ENCODE measurements at places on chromosomes 3 and 15.

DNA sequence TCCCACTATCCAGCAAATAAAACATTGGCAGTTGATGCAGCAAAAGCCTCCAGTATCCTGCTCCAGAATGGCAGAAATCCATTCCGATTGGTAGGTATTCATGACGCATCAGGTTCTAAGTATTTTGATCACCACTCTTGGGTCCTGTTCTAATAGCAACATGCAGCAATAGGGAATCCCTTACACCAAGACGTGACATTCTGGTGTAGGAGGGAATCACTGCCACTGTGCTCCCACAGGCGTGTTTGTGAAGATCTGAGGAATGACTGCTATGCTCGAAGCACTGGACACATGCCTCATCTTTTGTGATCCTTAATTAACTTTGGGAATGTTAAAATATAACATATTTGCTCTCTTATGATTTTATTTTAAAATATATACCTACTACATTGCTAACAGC, 552.9 kb downstream of the MECOM start:
- DNase-seq, result no peak

DNA sequence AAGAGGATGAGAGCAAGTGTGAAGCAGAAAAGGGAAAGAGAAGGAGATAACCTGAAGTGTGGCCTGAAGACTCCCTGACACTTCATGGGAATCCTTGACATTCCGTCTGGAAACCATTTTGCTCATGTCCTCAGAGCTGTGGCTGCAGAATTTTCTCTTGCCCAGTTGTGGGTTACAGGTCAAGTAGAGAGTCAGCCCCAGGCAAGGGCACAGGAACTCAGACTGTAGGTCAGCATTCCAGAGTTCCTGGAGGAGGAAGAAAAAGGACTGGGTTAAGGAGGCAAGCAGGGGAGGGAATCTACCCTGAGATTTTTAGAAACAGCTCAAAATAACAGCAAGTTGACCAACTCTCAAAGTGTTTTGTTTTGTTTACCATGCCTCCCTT, 4.1 kb upstream of the THSD4 start:
- no peak for DNase-seq

GRCh38 chr3:140850210-140850955, 91.3 kb upstream of the SLC25A36 start:
- no peak for DNase-seq

DNA sequence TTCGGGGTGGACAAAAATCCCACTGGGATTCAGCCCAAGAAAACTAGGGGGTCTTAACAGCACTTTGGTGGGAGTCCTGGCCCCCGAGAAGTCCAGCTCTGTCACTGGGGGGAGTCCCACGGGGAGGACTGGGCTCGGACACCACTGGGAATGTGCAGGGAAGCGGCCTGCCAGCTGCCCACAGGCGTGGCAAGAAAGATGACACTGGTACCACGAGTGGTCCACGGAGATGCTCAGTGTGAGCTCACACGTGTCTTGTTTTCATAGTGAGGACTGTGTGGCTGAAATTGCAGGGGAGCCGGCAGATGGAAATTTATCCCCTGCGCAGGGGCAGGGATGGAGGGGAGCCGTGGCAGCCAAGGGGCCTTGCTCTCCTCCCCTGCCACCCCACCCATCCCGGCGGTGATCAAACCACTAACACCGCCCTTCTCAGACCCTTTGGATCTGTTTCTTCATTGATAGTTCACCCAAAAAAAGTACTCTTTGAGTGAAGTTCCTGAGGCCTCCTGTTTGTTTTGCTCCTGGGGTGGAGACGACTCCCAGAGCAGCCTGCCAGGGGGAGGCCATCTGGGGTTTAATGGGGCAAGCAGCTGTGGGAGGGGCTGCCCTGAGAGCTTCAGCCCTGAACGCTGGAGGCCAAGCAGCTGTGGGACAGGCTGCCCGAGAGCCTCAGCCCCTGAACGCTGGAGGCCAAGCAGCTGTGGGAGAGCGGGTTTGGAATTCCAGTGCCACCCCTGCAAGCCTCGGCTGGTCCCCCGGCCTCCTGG, 130.9 kb downstream of the LRRK1 start:
- no peak for DNase-seq

GRCh38 chr3:107446706-107447105, 69.5 kb downstream of the CCDC54 start:
- DNase-seq, result no peak

DNA sequence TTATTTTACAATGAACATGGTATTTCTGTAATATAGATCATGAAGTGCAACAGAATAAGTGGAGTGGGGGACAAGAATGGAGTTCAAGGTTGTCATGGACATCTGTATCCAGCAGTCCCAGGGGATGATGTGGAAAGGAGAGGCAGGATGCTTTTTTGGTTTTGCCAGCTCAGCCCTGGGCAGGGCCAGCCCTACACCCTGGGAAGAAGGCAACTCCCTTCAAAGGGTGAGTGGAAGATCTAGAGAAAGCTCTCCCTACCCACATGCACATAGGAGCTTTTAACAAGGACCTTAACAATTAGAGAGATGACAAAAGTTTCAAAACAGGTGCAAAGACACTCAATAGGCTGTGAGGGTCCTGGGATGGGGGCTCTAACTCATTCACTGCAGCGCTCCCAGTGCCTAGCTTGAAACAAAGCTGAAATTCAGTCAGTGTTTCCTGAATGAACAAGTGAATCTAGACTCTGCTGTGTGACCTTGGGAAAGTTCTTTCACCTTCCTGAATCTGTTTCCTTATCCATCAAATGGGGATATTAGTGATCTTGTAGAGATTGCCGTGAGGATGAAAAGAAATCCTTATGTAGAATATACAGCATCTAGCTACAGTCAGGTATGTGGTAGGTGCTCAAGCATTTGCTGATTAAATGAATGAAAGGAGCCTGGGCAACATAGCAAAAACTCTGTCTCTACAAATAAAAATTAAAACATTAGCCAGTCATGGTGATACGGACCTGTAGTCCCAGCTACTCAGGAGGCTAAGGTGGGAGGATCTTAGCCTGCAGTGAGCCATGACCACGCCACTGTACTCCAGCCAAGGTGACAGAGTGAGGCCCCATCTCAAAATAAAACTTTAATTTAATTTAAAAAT, 14.3 kb downstream of the BHLHE40 start:
- no peak for DNase-seq

- DNase-seq, result no peak
Observed at GRCh38 chr3:178059119-178059518, 477.1 kb upstream of the KCNMB2 start.

DNA sequence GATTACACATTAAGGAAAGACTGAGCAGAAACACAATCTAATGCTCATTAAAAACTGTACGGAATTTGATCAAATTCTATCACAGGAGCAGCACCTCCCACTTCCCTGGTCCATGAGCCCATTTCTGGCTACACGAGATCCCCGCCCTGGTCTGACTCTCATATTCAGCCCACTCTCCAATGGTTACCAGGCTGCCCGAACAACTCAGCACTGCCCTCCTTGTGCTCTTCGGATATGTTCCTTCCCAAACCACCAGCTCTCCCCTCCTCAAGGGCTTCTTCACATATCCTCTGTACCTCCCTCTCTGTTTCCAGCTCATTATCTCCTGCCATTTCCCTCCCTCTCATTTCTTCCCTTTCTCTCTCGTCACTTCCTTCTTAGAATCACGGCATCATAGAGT, 180.5 kb downstream of the RSL24D1 start:
- no peak for DNase-seq

DNA sequence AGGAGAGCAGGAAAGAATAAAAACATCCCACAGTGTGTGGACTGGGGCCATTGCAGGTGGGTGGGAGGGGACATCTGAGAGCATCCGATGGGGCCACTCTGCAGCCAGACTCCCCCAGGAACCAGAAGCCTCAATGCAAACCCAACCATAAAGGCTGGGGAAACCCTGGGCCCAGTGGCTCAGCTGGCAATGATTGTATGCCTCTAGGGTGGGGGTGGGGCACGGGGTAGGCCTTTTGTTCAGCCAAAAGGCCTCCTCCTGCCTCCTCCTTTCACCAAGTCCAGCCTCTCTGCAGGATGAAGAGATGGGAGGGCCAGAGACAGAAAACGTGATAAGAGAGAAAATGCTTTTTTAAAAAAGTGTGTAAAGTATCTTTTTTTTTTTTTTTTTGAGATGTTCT, 45.5 kb upstream of the HERC1 start:
- DNase-seq, result no peak

DNA sequence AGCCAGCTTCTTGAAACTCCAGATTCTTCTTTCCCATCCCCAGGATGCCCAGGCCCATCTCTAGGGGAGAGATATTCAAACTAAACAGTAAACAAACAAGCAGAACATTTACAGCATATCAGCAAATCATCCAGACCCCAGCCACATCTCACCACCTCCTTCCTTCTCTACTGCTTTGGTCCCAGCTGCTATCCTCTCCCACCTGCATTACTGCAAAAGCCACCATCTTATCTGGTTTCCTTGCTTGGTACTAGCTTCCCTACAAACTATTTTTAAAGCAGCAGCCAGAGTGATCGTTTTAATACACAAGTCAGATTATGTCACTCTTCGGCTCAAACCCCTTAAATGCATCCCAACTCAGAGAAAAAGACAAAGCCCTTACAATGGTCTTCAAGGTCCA, 4.8 kb downstream of the LYSMD2 start:
- no peak for DNase-seq

- no peak for DNase-seq
Observed at GRCh38 chr15:92365084-92365483, 28.6 kb upstream of the ST8SIA2 start.

GRCh38 chr3:156689608-156690007, 15.2 kb downstream of the TIPARP start:
- no peak for DNase-seq

DNA sequence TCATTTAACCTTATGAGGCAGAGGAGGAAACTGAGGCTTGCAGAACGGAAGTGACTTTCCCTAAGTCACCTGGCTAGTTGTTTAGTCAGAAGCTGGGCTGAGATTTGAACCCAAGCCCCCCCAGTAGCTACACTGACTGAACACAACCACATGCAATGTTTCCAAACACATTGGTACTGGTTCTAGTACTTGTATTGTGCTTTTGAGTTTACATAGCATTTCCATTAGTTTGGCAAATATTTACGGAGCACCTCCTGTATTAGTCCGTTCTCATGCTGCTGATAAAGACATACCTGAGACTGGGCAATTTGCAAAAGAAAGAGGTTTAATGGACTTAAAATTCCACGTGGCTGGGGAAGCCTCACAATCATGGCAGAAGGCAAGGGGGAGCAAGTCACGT, 56.3 kb upstream of the ITGA11 start:
- DNase-seq, result no peak

GRCh38 chr3:143249014-143249413, 129.4 kb downstream of the CHST2 start:
- no peak for DNase-seq

GRCh38 chr3:105752791-105753415, 115.9 kb downstream of the CBLB start:
- DNase-seq, result no peak

DNA sequence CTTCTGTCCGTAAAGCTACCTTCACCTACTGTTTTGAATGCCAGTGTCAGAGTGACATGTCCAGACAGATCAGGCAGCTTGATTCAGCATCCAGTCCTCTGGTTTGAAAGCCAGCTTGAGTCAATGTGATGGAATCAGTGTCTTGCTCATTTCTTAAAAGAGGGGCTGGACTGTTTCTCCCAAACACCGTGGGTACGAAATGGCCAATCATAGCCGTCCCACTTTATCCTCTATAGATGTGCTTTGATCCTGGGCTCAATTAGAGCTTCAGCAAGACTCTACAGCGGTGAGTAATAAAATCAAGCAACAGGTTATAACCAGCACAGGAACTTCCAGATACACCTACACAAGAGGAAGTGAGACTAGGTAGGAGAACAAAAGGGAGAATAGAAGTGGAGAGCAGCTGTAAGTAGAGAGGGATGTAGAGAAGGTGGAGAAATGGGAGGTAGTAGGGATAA, 17.0 kb upstream of the OR5K1 start:
- DNase-seq, result no peak

- DNase-seq, result no peak
Observed at GRCh38 chr15:66999046-66999968, 66.1 kb upstream of the SMAD3 start.

- DNase-seq, result no peak
Observed at GRCh38 chr3:131630097-131630496, 127.3 kb upstream of the MRPL3 start.

Measured in amygdala (tissue), 56 donors.